Left lung (tissue), 14 donors: ENCODE measurements at places on chromosomes 3 and 15. TPM values are rescaled to one million over a fixed set of nuclear protein-coding genes. Genes with fewer than 3 reads are reported as not detected.

DNA sequence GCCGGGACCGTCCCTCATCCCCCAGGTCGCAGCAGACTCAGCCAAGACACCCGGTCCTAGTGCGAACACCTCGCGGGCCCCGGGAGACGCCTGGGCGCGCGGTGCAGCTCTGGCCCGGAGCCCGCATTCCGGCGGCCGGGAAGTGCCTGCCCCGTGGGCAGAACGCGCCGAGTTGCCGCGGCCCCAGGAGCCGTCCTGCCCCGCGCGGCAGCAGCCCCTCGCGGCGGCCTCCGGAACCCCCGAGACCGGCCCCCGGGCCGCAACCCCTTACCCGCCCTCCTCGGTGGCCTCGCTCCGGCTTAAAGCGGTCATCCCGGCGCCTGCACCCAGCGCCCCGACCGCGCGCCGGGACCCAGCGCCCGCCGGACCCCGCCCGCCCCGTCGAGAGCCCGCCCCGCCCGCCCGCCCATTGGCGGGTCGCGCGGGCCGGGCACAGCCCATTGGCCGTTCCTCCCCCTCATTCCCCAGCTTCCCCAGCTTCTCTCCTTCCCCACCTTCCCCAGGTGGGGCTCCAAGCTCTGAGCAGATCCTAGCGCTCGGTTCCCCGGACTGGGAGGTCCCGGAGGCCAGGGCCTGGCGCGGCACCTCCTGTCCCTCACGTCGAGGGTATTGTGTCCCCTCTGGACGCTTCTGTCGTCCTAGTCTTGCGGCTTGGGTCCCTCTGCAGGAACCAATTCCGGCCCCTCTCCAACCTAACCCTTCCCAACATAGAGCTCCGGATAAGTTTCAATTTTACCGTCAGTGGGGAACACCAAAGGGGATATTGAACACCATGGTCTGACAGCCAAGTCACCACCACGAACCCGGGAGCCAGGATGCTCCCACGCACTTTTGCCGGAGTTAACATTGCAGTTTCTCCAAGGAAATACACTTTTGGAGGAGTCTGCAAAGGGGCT is at the start of gene GRAMD2A:
GRAMD2A (minus strand) TSS at position 328 of the 896 bp plus-strand sequence.
- DNase-seq = peak; percentile 89
- peaks cover 27% of the 10 kb centered on the region for H3K27me3 ChIP-seq
- H3K27ac ChIP-seq = peak within 1 kb of the TSS; percentile 69

Gene DET1
- total RNA-seq = 4.2 TPM

- no peak overlapping the region for H3K27ac ChIP-seq
- H3K36me3 ChIP-seq = no peaks in the 10 kb centered on the region
- peaks cover 14% of the 10 kb centered on the region for H3K27me3 ChIP-seq
- no peak overlapping the region for H3K4me3 ChIP-seq
- DNase-seq = no peak
- no peaks in the 10 kb centered on the region for H3K4me1 ChIP-seq
Measured at GRCh38 chr15:34737477-34737876, 17.3 kb downstream of the GJD2 start.

GRCh38 chr3:105345156-105345555 is 21.6 kb upstream of the ALCAM start:
- H3K4me1 ChIP-seq = no peaks in the 10 kb centered on the region
- DNase-seq = no peak
- H3K4me3 ChIP-seq = no peak overlapping the region
- no peaks in the 10 kb centered on the region for H3K36me3 ChIP-seq
- no peak overlapping the region for H3K27ac ChIP-seq

- DNase-seq = no peak
- H3K27ac ChIP-seq = no peak overlapping the region
- H3K4me1 ChIP-seq = peaks cover 14% of the 10 kb centered on the region
- no peaks in the 10 kb centered on the region for H3K27me3 ChIP-seq
- no peak overlapping the region for H3K4me3 ChIP-seq
Measured at GRCh38 chr15:34436126-34436955, 1.3 kb downstream of the GOLGA8A start.

GRCh38 chr3:160006282-160007163 is 17.9 kb downstream of the IL12A start:
- H3K4me3 ChIP-seq = no peak overlapping the region
- DNase-seq = no peak
- H3K4me1 ChIP-seq = no peaks in the 10 kb centered on the region
- H3K27me3 ChIP-seq = no peaks in the 10 kb centered on the region
- H3K36me3 ChIP-seq = no peaks in the 10 kb centered on the region
- H3K27ac ChIP-seq = no peak overlapping the region

DNA sequence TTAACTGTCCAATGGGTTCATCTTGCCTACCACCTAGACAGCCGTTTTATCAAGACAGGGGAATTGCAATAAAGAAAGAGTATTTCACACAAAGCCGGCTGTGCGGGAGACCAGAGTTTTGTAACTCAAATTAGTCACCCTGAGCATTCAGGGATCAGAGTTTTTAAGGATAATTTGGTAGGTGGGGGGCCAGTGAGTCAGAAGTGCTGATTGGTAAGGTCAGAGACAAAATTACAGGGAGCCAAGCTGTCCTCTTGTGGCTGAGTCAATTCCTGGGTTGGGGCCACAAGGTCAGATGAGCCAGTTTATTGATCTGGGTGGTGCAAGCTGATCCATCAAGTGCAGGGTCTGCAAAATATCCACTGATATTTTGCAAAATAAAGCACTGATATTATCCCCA is 29.9 kb upstream of the GPD1L start:
- H3K4me1 ChIP-seq = no peaks in the 10 kb centered on the region
- DNase-seq = no peak
- H3K36me3 ChIP-seq = no peaks in the 10 kb centered on the region
- no peak overlapping the region for H3K4me3 ChIP-seq

DNA sequence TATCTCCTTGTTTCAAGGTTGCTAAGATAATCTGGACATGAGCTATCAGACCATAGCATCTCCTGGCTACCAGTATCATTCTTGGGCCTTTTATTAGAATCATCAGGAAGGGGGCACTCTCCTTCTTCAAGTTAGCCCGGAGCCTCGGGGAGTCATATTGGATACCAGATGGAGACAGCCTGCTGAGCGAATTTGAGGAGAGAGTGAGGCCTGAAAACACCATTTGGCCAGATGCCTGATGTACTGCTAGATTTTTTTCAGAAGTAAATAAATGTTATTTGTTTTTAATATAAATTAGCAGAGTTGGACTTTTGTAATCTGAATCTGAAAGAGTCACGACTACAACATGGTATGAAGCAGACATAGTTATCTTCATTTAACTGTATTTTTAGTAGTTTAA is 848.6 kb downstream of the IGSF11 start:
- no peak overlapping the region for H3K27ac ChIP-seq
- H3K4me3 ChIP-seq = no peak overlapping the region
- no peaks in the 10 kb centered on the region for H3K36me3 ChIP-seq
- H3K4me1 ChIP-seq = no peaks in the 10 kb centered on the region
- DNase-seq = peak; percentile 44

- H3K27me3 ChIP-seq = no peaks in the 10 kb centered on the region
- no peak for DNase-seq
- no peaks in the 10 kb centered on the region for H3K36me3 ChIP-seq
- H3K27ac ChIP-seq = no peak overlapping the region
Measured at GRCh38 chr3:193897288-193897687, 238.7 kb upstream of the HES1 start.

DNA sequence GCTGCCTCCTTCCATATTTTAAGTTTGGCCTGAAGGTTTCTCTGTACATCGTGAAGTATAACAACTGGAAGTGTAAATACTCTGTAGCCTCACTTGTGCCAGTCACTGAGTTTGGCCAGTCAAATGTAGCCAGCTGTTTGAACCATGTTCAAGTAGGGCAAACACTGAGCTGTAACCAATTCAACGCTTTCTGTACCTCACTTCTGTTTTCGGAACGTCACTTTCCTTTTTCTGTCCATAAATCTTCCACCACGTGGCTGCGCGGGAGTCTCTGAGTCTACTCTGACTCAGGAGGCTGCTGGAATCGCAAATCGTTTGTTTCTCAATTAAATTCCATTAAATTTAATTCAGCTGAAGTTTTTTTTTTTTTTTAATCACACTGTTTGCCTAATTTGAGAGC is 88.8 kb upstream of the RARB start:
- DNase-seq = no peak
- no peaks in the 10 kb centered on the region for H3K27me3 ChIP-seq
- H3K4me1 ChIP-seq = no peaks in the 10 kb centered on the region
- no peak overlapping the region for H3K27ac ChIP-seq
- no peaks in the 10 kb centered on the region for H3K36me3 ChIP-seq
- no peak overlapping the region for H3K4me3 ChIP-seq

Gene PRKCD
- 73.7 TPM for total RNA-seq

GRCh38 chr15:57705746-57706404 is 639 bp upstream of the POLR2M start:
- H3K27ac ChIP-seq = peak overlapping the region; percentile 96
- H3K4me1 ChIP-seq = peaks cover 8% of the 10 kb centered on the region
- H3K4me3 ChIP-seq = peak overlapping the region; percentile 74

DNA sequence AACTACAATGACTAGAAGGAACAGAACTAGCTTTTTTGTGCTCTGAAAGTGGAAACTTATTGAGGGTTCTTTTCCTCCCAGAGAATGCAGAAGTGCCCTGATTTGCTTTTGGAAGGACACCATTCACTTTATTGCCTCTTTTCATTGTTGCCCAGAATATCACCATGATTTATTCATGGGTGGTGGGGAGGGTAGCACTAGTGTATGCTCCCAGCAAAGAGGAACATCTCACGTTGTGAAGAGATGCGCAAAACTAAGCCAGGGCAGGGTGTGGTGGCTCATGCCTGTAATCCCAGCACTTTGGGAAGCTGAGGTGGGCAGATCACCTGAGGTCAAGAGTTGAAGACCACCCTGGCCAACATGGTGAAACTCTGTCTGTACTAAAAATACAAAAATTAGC is 31.4 kb downstream of the FLNB start:
- H3K36me3 ChIP-seq = no peaks in the 10 kb centered on the region
- H3K4me1 ChIP-seq = peaks cover 32% of the 10 kb centered on the region
- DNase-seq = no peak

DNA sequence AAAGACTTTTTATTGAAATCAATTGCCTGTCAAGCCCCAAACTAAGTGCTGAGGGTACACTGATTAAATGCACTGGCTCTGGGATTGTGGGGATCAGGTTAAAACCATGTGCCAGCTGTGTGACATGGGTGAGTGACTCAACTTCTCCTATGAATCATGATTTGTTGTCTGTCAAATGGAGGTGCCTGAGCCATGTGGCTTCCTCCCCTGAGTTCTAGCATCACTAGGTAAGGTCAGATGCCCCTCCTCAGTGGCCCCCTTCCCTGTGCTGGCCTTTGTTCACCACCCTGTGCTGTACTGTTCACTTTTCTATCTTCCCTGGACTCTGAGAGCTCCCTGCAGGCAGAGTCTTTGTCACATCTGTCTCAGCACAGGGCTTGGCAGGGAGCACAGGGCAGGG is 43.6 kb upstream of the ATP2B2 start:
- H3K4me3 ChIP-seq = no peak overlapping the region
- H3K4me1 ChIP-seq = peaks cover 5% of the 10 kb centered on the region
- no peaks in the 10 kb centered on the region for H3K36me3 ChIP-seq
- peaks cover 20% of the 10 kb centered on the region for H3K27me3 ChIP-seq
- H3K27ac ChIP-seq = no peak overlapping the region

GRCh38 chr3:13338996-13339395 is 81.1 kb downstream of the NUP210 start:
- no peak overlapping the region for H3K4me3 ChIP-seq
- no peaks in the 10 kb centered on the region for H3K27me3 ChIP-seq
- no peaks in the 10 kb centered on the region for H3K4me1 ChIP-seq
- H3K27ac ChIP-seq = no peak overlapping the region
- H3K36me3 ChIP-seq = peaks cover 75% of the 10 kb centered on the region

Gene FHIT
- 12.8 TPM for total RNA-seq

Gene PRSS50
- 0.26 TPM for total RNA-seq

DNA sequence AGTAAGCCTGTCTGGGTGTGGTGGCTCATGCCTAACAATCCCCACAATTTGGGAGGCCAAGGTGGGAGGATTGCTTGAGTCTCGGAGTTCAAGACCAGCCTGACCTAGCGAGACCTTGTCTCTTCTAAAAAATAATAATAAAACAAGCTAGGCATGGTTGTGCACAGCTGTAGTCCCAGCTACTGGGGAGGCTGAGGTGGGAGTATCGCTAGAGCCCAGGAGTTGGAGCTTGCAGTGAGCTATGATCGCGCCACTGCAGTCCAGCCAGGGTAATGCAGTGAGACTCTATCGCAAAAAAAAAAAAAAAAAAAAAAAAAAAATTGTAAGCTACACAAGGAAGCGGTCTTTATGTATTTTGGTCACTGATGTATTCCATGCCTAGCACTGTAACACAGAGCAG is 242.4 kb upstream of the WNT5A start:
- H3K27ac ChIP-seq = no peak overlapping the region
- no peak overlapping the region for H3K4me3 ChIP-seq
- no peak for DNase-seq
- no peaks in the 10 kb centered on the region for H3K4me1 ChIP-seq
- no peaks in the 10 kb centered on the region for H3K36me3 ChIP-seq

DNA sequence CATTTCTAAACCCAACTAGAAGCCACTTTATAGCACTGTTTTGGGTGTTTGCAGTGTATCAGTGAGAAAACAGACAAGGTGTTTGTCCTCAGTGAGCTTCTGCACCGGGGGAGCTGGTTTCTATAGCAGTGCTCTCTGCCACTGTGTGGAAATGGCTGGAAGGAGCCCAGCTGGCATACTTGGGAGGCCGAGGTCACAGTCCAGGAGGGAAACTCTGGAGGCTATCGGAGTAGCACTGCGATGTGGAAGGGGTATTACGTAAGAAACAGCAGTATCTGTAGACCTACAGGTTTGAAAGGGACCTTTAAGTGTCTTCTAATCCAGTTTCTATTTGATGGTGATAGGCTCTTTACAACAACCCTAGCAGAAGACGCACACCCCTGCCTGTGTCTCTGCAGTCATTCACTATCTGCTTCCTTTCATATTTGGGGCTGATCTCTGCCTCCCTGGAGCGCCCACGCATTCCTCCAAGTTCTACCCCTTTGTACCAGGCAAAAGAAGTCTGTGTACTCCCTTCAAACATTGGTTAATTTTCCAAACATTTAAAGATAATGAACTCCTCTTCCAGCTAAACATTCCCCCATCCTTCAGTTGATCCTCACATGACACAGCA is 87.4 kb upstream of the ADAMTS17 start:
- no peaks in the 10 kb centered on the region for H3K4me1 ChIP-seq
- H3K4me3 ChIP-seq = no peak overlapping the region
- H3K27ac ChIP-seq = no peak overlapping the region
- H3K27me3 ChIP-seq = no peaks in the 10 kb centered on the region
- H3K36me3 ChIP-seq = no peaks in the 10 kb centered on the region

Gene CTXND1
- total RNA-seq = 0.47 TPM

Gene STRA6
- total RNA-seq = 0.38 TPM

DNA sequence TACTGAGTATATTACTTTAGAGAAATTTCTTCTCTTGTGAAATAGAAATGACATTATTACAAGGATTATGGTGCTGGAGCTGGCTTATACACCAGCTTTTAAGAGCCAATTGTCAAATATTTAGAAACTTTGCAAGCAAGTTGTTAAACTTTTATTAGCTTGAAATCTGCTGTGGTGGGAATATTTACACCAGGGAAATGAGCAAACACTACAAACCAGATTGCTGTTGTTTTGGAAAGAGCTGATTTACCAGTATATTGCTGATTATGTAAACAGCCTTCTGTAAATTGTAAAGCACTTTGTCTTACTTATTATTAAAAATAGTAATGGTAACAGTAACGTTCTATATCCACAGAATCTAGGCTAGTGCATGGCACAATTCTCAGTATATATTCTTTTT is 61.5 kb downstream of the MAP3K13 start:
- no peak overlapping the region for H3K4me3 ChIP-seq
- peaks cover 6% of the 10 kb centered on the region for H3K36me3 ChIP-seq
- no peak overlapping the region for H3K27ac ChIP-seq
- peaks cover 6% of the 10 kb centered on the region for H3K4me1 ChIP-seq
- H3K27me3 ChIP-seq = no peaks in the 10 kb centered on the region
